ENCODE measurements at places on chromosomes 5 and 9. TPM values are rescaled to one million over a fixed set of nuclear protein-coding genes. Genes with fewer than 3 reads are reported as not detected.

SH3PXD2B gene
- total RNA-seq, result 39.7 TPM

ABO gene
- total RNA-seq, result 0.10 TPM

DAB2IP gene
- 18.4 TPM for total RNA-seq

TAF11L10 gene
- total RNA-seq, result not detected

FYB1 gene
- 0.46 TPM for total RNA-seq

PNPLA7 gene
- total RNA-seq, result 3.9 TPM

SYNPO gene
- 82.8 TPM for total RNA-seq

AK8 gene
- total RNA-seq, result 0.39 TPM

LECT2 gene
- total RNA-seq, result not detected

ANKRD18A gene
- total RNA-seq, result 9.6 TPM

CEL gene
- 4.3 TPM for total RNA-seq

PPIC gene
- total RNA-seq, result 45.8 TPM

BARX1 gene
- 81.2 TPM for total RNA-seq

NSG2 gene
- total RNA-seq, result not detected

CYSRT1 gene
- 0.67 TPM for total RNA-seq

PCDHB11 gene
- total RNA-seq, result 1.6 TPM

IL13 gene
- total RNA-seq, result not detected

CDH6 gene
- 0.36 TPM for total RNA-seq

BAAT gene
- 0.08 TPM for total RNA-seq
